Esophagus squamous epithelium (tissue), 5 donors: ENCODE measurements at places on chromosomes 6 and 20. TPM values are rescaled to one million over a fixed set of nuclear protein-coding genes. Genes with fewer than 3 reads are reported as not detected.

GRCh38 chr6:146857980-146858347 is 259.2 kb downstream of the ADGB start:
- DNase-seq: no peak

- DNase-seq: no peak
These were observed 5.2 kb upstream of the NNAT start for GRCh38 chr20:37515876-37516275.

DNA sequence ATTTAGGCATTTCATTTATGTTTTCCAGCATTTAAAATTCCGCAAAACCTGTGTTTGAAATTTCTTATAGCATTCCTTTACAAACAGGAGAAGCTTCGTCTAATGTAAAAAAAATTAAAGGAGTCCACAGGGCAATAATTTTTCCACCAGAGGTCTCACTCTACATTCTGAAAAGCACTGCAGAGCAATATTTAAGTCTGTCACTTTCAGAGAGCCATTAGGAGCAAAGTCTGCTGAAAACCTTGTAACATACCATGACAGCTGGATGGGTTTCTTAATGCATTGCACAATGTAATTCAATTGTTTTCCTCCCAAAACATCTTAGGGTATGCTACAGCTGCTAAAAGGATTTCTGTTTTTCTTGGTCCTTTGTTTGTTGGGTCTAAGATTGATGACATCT is 18.0 kb downstream of the BAG2 start:
- no peak for DNase-seq

GRCh38 chr6:133969285-133969920 is 16.4 kb downstream of the TBPL1 start:
- DNase-seq: no peak

DNA sequence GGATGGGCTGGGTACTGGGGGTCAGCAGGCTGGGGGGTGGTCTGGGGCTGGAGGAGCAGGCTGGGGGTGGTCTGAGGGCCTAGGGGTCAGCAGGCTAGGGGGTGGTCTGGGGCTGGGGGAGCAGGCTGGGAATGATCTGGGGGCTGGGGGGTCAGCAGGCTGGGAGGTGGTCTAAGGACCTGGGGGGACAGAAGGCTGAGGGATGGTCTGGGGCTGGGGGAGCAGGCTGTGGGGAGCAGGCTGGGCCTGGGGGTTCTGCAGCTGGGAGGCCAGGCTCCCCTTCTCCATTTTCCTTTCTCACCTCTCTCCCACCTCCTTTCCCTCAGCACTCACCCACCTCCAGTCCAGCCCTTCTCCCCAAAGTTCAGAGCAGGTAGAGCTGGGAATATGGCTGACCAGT is 114.2 kb downstream of the PSMB1 start:
- DNase-seq: no peak

GRCh38 chr20:17843246-17844132 is 125.1 kb downstream of the SNX5 start:
- DNase-seq: no peak

DNA sequence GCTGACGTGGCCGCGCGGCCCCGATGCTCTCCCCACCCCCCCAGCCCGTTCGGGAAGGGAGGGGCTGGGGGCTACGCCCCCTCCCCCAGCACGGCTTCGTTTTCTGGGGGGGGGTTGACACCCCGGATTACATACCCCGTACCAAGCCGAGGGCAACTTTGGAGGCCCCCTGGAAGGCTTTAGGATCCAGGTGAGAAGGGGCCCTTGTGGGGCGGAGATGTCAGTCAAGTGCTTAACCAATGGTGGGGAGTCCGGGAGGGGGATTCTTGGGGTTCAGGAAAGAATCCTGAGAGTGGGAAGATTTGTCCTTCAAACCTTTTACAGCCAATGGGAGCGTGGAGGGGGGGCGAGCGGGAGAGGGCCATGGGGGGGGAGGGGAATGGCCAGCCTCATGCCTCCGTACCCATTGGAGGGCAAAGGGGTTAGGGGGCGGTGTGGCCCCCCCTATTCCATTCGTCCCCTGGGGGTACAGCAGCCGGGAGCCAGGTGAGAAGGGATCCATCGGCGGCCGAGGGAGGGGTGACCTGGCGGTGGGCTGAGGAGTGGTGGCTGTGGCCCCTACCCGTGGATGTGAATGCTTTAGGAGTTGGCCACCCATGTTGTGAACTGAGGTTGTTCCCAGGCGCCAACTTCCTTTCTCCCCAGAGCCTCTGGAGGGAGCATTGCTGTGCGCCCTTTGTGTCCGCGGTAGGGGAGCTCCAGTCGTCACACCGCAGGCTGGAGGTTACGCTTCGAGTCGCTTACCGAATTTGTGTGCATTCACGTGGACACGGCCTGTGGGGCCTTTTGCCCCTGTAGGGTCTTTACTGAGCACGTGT is 682 bp downstream of the BRD2 start:
- DNase-seq: no peak

DNA sequence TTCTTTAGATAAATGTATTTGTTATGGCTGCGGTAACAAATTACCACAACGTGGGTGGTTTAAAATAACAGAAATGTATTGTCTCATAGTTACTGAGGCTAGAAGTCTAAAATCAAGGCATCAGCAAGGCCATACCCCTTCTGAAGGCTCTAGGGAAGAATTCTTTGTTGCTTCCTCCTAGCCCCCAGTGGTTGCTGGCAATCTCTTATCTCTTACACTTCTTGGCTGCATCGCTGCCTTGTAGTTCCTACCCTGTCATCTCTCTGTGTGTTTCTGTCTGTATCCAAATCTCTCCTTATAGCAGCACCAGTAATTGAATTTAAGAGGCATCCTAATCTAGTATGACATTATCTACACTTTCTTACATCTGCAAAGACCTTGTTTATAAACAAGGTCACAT is 534.7 kb downstream of the PHF3 start:
- DNase-seq: no peak

DNA sequence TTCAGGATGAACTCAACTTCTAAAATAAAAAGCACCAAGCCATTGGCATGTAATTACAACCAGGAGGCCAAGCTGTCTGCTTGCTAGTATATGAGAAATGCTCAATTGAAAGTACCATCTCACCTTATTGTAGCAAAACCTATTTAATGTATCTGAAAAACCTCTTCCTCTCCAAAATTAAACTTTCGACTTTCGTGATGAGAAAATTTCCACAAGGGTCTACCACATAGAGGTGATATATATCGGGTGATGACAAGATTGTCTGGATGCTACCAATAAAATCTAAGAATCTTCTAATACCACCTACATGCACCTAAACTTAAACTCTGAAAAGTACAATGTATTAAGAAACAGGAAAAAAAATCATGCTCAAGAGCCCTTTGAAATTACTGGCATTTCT is 74.2 kb downstream of the ATXN1 start:
- no peak for DNase-seq

DNA sequence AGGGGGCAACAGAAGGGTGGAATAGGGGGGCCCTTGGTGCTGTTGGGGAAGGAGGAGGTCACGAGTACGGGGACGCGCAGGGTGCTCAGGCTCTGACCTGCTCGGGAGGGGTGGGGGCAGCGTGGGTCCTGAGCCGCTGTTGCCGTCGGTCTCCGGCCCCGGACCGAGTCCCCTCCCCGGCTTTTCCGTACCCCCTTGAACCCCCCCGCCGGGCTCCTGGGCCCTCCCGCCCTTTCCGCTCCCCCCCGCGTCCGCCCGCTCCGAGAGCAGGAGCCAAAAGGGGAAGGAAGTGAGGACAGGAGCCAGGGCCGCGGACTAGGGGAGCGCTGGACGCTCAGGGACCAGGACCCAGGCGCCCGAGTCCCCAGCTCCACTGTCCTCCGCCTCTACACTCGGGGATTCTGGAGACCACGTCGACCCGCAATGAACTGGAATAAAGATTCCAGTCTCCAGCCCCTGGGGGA is at the start of gene RGL2:
Gene RGL2 (minus strand): TSS at position 170 of the 464 bp plus-strand sequence. CDS start 332 bp downstream, outside the sequence.
- DNase-seq: no peak

- DNase-seq: no peak
These were observed 50.0 kb downstream of the CNKSR3 start for GRCh38 chr6:154460306-154461071.

GRCh38 chr6:149332602-149333265 is 15.2 kb downstream of the TAB2 start:
- DNase-seq: no peak

- DNase-seq: no peak
These were observed 58.2 kb downstream of the NFATC2 start for GRCh38 chr20:51484141-51484815.

GRCh38 chr6:27806981-27807440 is 105.2 kb downstream of the OR2B2 start:
- DNase-seq: no peak

- no peak for DNase-seq
These were observed 505.8 kb upstream of the MARCKS start for GRCh38 chr6:113351173-113351834.

DNA sequence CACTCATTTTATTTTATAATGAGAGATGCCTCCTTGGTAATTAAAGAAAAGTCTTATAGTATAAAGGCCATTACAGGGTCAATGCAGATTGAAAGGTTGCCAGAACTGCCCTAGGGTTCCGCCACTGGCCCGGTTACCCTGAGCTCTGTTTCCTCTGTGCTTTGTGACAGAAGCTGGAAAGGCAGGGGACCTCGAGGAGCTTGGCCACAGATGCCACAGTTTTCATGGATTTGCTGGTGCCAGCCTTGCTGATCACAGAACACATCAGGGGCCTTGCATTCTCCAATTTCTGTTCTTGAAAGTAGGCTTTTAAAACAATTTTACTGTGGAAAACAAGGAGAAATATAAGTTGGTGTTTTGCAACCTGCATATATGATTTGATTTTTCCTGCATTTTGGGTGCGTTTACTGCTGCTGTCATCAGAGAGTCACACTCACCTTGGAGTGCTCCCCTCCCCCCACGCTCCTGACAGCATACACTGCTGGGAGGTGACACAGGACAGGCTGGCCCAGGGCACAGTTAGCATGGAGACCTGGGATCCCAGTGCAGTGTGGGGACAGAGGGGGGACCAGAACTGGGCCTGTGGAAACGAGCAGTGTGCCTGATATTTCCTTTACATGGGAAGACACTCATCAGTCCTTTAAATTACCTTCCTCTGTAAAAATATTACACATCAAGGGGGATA is 142.8 kb downstream of the CFAP61 start:
- DNase-seq: no peak

- no peak for DNase-seq
These were observed 48.4 kb downstream of the LRP11 start for GRCh38 chr6:149815788-149816187.

DNA sequence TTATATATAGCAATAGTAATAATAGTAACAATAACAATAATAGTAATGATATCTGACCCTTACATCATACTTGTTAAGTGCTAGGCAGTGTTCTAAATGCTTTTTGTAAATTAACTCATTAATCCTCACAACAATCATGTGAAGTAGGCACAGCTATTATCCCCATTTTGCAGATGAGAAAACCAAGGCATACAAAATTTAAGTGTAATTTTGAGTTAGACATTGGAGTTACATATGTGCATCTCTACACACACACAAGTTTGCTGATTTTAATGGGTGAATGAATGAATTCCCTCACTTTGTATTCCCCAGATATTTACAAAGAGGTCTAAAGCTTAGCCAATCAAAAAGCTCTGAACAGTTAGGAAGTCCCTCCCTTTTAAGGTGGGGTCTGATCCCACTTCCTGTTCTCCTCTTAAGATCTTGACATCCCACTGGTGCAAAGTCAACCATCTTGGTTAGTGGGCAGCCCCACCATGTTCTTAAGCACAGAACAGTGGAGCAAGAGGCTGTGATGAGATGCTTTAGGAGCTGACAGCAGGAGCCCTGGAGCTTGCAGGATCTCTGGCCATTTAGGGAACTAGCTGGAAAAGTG is 85.3 kb upstream of the FOXP4 start:
- DNase-seq: no peak

DNA sequence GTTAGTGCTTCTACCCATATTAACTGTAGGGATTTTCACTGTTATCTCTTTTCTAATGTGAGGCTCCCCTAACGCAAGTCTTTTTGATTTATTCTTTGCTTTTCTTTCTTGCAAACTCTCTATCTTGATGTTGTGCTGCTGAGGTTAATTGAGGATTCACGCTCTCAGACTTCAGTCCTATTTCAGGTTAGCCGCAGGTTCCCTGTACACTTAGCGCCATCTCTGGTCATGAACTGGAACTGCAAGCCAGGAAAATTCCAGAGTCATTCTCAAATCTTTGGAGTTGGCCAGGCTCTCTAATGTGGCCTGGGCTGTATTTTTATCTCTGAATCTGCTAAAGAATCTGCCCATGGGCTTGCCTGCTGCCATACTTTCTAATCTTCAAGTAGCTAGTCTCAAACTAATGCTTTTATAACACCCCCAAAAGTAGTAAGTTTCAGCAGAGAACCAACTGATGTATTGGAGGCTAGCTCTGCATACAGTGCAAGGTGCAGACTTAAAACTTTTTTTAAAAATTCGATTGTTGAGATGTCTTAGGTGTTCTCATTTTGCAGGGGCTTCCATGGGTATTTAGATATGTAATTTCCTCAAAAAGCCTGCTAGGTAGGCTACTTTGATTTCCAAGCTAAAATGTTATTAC is 91.1 kb upstream of the OPRM1 start:
- no peak for DNase-seq

- DNase-seq: no peak
These were observed 9.6 kb downstream of the SLC18B1 start for GRCh38 chr6:132788658-132789395.

DNA sequence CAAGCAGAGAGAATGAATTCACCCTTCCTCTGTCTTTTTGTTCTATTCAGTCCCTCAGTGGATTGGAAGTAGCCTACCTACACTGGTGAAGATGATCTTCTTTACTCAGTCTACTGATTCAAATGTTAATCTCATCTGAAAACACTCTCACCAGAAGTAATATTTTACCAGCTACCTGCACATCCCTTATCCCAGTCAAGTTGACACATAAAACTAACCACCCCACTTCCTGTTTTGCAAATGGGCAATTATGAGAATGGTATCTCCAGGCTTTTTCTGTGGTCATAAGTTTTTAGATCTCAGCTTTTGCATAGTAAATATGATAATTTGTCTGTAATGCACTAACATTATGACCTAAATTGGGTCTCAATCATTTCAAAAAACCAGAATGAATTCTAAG is 228.8 kb upstream of the ECI2 start:
- no peak for DNase-seq

- no peak for DNase-seq
These were observed 23.6 kb downstream of the PGM3 start for GRCh38 chr6:83169511-83169910.

The NOX3 gene
- total RNA-seq: not detected

The HLA-G gene
- not detected for total RNA-seq

The GINS1 gene
- 12.9 TPM for total RNA-seq

The DAAM2 gene
- 8.0 TPM for total RNA-seq

The RAB44 gene
- total RNA-seq: 0.18 TPM

The KIF25 gene
- not detected for total RNA-seq

The LY6G6F gene
- total RNA-seq: not detected

The MICB gene
- total RNA-seq: 1.8 TPM

The E2F1 gene
- total RNA-seq: 2.1 TPM

The CGAS gene
- total RNA-seq: 15.4 TPM

The NR2E1 gene
- not detected for total RNA-seq

The PACRG gene
- total RNA-seq: 1.3 TPM

The IFT52 gene
- 6.9 TPM for total RNA-seq

The ZNF292 gene
- 38.9 TPM for total RNA-seq

The OPN5 gene
- not detected for total RNA-seq

The WFDC2 gene
- not detected for total RNA-seq
